ENCODE measurements at places on chromosomes 7 and 10.

DNA sequence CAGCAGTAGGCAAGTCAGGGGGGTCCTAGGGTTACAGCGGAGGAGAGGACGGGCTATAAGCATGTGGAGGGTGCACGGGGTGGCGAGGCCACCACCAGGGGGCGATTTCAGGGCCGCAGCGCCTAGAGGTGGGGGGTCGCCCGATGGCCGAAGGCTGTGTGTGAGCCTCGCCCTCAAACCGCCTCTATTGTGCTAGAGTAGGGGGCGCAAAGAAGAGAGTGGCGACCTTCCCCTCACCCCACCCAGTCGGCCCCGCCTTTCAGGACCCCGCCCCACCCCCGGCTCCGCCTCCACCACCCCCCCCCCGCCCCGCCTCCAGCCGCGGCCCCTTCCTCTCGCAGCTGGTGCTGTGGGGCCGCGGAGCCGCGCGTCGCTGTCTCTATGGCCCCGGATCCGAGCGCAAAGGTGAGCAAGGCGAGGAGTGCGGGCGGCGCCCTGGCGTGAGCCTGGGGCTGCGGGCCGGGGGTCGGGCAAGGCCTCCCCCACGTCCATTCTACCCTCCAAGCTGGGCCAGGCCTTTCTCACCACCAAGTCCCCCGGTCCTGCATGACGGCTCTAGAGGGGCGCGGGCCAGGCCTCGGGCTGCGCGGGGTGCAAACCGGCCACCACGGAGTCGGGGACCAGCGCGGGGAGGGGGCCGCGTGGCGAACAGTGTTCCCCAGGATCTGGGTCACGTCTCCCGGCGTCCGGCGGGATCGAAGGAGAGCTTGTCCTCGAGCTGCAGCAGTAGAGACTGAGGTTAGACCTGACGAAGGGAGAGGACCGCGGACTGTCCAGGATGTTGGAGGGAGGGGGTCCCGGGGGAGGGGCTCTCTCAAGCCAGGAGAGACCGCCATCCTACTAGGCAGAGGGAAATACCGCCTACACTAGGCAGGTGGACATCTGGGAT is at the start of gene SEMA4G:
Gene SEMA4G, plus strand, starts transcription at position 318 of the 889 bp plus-strand sequence. CDS start 3,409 bp downstream, outside the sequence.
- DNase-seq = no peak

DNA sequence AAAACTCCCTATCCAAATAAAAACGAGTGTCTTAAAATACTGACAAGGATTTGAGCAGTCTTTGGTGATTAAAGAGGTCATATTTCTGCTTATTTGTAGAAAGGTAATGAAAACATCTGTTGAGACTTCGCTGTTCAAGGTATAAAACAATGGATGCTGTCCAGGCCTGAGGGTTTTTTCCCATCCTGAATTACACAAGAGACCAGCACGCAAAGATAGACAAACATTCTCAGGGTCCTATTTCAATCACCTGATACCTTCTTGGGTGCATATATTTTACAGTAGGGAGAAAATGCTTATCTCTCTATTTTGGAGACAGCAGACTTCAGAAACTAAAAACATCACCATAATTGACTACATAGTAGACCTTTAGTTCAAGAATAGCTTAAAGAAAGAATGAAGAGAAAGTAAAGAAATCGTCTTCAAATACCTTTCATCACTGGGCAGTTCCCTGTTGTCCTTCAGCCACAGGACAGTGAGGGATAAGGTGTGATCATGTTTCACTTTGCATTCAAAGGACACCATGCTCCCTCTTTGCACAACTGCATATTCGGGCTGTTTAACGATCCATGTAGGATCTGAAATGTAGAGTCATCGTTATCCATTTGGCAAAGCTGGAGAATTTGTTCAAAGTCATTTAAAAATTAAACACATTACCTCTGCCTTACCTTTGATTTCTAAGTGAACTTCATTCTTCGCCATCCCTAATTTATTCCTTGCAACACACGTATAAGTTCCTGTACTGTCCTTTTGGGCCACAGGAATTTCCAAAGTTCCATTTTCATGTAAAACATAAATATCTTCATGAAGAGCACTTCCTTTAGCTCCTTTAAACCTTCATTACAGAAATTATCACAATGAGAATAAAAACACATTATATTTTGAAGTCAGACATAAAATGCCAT is 63.7 kb upstream of the LAMB4 start:
- no peak for DNase-seq

GRCh38 chr7:5284304-5285281 is 1.9 kb downstream of the SLC29A4 start:
- DNase-seq = no peak

DNA sequence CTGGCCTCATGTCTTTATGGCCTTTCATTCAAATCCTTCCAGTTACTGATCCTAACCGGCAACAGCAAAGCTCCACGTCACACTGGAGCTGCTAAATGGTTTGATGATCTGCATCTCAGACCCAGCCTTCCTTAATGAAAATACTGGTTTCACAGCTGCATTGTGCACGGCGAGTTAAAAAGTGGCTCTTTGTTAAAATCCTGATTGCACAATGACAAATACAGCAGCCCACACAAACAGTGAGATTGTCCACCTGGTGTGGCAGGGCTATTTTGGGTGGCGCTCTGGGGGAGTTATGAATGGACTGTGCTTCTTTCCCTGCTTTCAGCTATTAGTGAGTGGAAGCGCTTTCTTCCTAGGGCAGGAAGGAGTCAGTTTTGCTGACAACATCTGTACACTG is 63.4 kb upstream of the C1QL3 start:
- no peak for DNase-seq

DNA sequence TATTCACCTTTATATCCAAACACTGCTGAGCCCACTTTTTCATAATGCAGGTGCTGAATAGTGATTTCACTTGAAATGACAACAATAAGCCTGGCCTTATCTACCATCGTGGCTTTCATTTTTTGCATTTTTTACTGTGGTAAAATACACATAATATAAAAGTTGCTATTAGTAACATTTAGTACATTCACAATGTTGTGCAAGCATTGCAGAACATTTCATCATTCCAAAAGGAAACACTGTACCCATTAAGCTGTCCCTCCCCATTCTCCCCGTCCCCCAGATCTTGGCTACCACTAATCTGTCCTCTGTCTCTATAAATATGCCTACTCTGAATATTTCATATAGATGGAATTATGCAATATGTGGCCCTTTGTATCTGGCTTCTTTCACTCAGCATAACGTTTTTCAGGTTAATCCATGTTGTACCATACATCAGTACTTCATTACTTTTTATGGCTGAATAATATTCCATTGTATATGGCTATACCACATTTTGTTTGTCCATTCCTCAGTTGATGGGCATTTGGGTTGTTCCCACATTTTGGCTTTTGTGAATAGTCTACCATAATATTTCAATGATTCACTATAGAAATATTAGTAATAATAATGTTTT is 68.5 kb upstream of the ARID5B start:
- DNase-seq = no peak
